Right atrium auricular region (tissue), 2 donors: ENCODE measurements at places on chromosomes 2 and 18. TPM values are rescaled to one million over a fixed set of nuclear protein-coding genes. Genes with fewer than 3 reads are reported as not detected.

SERPINB11 gene
- not detected for total RNA-seq

SFTPB gene
- 0.15 TPM for total RNA-seq

GRCh38 chr2:29855924-29856639 lies 65.3 kb downstream of the ALK start:
- DNase-seq, result no peak

DNA sequence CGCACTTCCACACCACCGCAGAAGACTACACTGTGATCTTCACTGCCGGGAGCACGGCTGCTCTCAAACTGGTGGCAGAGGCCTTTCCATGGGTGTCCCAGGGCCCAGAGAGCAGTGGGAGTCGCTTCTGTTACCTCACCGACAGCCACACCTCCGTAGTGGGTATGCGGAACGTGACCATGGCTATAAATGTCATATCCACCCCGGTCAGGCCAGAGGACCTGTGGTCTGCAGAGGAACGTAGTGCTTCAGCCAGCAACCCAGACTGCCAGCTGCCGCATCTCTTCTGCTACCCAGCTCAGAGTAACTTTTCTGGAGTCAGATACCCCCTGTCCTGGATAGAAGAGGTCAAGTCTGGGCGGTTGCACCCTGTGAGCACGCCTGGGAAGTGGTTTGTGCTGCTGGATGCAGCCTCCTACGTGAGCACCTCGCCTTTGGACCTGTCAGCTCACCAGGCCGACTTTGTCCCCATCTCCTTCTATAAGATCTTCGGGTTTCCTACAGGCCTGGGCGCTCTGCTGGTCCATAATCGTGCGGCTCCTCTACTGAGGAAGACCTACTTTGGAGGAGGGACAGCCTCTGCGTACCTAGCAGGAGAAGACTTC lies 12.5 kb downstream of the MOCOS start:
- DNase-seq, result no peak

C2orf78 gene
- total RNA-seq, result not detected

SERPINB10 gene
- total RNA-seq, result not detected

TGFA gene
- 1.7 TPM for total RNA-seq
